IMR-90 (cell line): ENCODE measurements at places on chromosomes 1 and 21.

DNA sequence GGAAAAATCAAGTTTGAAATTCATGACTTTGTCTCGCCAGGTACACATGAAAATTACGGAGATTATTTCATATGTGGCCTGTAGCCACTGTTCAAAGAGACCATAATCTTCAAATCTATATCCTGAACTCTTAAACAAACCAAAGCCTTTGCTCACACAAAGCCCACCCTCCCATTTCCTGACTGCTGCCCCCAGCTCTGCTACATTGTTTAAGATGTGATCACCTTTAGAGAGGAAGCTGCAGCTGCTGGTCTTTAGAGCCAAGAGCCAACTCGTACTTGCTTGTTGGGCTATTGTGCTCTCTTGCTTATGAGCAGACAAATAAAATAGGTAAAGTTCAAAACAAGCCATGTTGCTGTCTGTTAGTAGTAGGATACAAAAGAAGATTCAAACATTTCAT is 71.9 kb downstream of the DTL start:
- DNase-seq: no peak

- peak; percentile 13 for DNase-seq
These were observed 42.5 kb downstream of the UTP25 start for GRCh38 chr1:209870151-209870831.

- DNase-seq: no peak
These were observed 41.8 kb upstream of the POFUT2 start for GRCh38 chr21:45329261-45330074.

- DNase-seq: peak; percentile 60
These were observed 65.5 kb upstream of the CR1L start for GRCh38 chr1:207579436-207579799.

DNA sequence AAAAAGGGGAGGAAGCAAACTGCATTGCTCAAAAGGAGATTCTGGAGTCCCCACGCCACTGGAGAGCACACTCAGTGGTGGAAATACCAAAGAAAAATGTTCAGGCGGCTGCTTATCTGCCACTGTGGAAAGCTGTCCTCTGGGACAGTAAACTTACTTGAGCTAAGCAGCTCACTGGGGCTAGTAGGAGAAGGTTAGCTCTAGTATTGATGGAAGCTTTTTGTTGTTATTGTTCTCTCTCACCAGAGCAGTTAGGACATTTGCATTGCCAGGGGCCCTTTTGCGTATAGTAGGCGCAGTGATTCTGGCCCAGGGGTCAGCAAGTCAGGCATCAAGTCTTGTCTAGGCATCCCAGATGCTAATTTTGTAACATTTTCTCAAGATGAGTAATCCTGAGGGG is 15.6 kb downstream of the BACE2 start:
- DNase-seq: no peak

DNA sequence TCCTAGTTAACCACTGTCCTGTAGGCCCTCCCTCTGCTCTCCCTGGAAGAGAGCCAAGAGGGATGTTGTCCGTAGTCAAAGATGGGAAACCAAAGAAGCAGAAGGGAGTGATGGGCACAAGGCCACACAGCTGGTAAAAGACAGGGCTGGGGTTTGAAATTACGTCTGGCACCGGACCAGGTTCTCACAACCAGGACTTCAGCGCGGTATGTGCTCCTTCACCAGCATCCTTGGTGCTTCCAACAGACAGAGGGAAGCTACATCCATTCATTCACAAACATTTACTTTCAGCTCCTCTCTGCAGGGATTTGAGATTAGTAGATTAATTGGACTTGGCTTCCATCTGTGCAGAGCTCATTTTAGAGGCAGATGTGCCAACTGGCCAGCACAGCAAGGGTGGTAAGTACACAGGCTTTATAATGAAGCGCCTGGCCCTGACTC is 191.2 kb downstream of the TRABD2B start:
- DNase-seq: no peak

GRCh38 chr1:100616121-100616621 is 78.2 kb downstream of the GPR88 start:
- no peak for DNase-seq

DNA sequence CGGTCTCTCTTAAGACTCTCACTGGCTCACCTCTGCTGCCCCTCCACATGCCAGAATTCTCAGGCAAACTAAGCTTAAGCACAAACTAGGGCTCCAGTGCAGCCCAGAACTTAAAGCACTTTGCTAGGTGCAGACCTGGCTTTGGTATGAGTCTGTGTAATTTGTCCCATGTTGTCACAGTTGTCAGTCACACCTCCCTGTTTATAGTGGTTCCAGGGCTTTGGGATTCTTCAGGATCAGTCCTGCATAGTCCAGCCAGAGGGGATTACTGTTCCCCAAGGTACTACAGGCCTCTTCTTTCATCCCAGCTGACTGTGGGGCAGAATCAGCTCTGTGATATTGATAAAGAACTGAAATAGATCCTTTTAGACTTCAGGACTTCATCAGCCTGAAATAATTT is 105.0 kb upstream of the UBE2U start:
- no peak for DNase-seq

DNA sequence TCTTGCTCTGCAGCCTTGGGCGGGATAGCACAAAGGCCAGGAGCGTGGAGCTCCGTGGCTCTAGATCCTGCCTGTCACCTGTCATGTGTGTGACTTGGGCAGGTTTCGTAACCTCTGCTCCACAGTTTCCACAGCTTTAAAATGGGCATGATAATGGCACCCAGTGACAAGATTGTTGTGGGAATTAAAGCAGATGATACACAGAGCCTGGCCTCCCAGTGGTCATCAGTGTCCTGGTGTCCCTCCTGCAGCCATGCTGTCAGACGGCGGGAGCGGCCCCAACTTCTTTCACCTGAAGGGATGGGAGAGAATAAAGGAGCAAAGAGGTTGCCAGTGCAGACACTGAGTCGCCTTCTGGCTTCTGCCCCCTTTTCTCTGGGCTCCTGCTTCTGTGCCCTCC is 61.5 kb downstream of the SLC37A1 start:
- DNase-seq: no peak

DNA sequence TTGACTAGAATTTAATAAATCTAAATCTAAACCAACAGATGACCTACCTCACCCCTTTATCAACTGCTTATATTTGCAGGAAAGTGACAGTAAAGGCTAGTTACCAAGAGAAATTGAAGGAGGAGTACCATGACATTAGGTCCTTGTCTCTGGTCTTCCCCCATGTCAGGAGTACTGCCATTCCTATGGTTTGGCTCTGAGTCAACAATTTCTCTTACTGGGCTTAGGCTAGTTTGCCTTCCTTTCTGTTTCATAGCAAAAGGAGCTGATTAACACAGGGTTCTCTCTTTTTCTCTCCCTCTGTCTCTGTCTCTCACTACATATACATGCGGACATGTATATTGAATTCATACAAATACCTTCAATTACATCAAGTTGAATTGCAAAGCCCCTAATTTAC is 579.9 kb downstream of the DPYD start:
- DNase-seq: peak; percentile 84

DNA sequence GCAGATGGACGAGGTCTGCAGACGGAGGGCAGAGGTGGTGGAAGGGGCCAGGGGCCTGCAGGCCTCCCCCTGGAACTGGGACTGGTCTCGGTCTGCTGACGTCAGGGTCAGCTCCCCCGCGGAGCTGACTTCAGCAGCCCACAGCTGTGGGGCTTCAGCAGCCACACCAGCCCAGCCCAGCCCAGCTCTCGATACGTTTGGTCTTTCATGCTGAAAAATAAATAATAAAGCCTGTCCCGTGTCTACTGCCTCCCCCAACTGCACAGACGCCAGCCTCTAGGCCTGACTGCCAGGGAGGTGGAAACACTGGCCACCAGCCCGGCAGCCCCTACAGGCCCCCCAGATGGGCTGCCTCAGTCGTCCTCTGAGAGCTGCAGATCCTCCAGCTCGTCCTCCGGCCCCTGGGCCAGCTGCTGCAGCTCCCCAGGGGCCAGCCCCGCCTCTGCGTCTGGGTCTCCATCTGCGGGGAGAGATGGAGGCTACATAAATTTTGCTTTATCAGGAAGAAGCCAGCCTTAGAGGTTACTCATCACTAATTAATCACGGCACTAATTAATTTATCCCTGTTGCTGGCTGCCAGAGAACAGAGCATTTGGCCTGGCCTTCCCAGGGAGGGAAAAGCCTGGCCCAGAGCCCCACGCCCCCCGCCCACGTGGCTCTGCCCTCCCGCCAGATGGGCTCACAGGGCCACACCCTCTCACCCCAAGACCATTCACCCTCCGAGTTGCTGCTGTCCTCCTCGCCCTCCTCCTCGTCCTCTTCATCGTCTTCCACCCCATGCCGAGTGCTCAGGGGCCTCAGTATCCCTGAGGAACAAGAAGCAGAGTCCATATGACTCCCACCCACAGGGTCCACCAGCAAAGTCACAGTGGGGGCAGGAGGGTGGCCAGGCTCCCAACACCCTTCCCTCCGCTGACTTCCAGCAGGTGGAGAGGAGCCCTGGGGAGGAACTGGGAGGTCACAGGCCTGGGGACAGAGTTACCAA is 14.4 kb downstream of the NOC2L start:
- DNase-seq: peak; percentile 83

GRCh38 chr1:150551051-150551783 is 2.0 kb downstream of the ADAMTSL4 start:
- DNase-seq: no peak

DNA sequence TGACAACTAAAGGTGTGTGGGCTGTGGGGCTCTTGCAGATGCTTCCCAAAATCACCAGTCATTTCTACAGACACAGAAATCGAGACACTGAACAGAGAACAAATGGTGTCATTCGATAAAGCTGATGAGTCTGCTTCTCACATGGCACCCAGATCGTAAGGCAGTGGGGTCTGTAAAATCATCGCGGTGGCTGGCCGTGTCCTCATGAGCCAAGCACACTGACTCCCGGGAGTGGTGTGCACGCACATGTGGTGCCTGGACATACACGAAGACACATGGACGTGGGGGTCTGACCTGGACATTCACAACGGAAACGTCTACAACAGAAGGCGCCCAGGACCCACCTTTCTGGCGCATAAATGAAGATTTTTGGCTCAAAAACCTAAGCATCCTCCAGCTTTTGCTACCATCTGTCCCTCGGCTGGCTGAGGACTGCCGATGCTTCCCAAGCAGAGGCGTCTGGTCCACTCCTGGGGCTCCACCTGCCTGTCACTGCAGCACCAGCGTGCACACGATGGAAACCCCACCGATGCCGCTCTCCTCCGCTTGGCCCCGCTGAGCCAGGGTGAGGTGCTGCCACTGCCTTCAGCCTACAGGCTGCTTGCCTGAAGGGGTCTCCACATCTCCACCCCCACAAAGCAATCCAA is 6.8 kb downstream of the SMIM1 start:
- no peak for DNase-seq

DNA sequence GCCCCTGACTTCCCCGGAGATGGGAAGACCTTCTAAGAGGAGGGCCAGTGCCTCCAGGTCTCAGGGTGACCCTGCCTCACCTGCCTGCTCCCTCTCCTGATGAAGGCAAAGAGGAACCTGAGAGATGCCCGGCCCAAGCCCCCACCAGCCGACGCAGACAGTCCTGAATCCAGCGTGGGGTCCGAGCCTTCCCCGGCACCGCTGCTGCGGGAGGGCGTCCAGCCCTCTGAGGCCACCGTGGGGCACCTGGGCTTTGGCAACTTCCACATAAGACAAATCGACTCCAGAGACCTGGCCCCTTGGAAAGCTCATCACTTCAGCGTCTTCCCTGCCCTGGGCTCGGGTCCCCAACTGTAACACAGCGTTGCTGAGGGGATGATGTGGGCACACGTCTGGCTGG is 122.2 kb downstream of the CASZ1 start:
- DNase-seq: no peak

- peak; percentile 52 for DNase-seq
These were observed 27.8 kb downstream of the NTPCR start for GRCh38 chr1:232978091-232978634.

- no peak for DNase-seq
These were observed 368.7 kb upstream of the ADGRL2 start for GRCh38 chr1:81432059-81432458.

DNA sequence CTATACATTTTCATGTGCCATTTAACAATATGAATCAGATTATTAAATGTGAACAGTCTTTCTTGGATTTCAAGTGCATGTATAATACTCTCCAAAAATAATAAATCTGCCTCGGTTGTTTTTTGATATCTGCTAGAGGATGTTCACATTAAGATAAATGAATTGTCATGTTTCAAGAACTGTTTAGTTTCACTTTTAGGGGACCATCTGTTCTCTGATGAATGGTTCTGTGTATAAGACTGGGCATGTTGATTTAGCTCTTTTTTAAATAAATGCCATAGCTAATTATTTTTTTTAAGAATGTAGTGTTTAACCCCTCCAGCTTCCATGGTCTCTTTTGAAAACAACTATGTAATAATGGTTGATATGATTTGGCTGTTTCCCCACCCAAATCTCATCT is 1245.1 kb upstream of the ADGRL4 start:
- DNase-seq: no peak
